Left colon (tissue), 2 donors: ENCODE measurements at places on chromosomes 5 and 9. TPM values are rescaled to one million over a fixed set of nuclear protein-coding genes. Genes with fewer than 3 reads are reported as not detected.

The RPL12 gene
- 837 TPM for total RNA-seq

The AQP7 gene
- 21.0 TPM for total RNA-seq

The CLIC3 gene
- 3.8 TPM for total RNA-seq

The ZNF462 gene
- 33.4 TPM for total RNA-seq

The KCNV2 gene
- total RNA-seq: not detected

The NFIB gene
- 74.7 TPM for total RNA-seq

The XPA gene
- 10.0 TPM for total RNA-seq

The PCDHA12 gene
- 0.08 TPM for total RNA-seq

The SPINK4 gene
- 146 TPM for total RNA-seq

The GFRA3 gene
- total RNA-seq: 1.3 TPM

The IFNA2 gene
- total RNA-seq: not detected

The SARDH gene
- 0.92 TPM for total RNA-seq

The CCNJL gene
- 27.7 TPM for total RNA-seq

The TMEM167A gene
- total RNA-seq: 79.4 TPM

The TAS2R1 gene
- total RNA-seq: not detected

The NHP2 gene
- 56.9 TPM for total RNA-seq

The PNPLA7 gene
- 22.4 TPM for total RNA-seq

DNA sequence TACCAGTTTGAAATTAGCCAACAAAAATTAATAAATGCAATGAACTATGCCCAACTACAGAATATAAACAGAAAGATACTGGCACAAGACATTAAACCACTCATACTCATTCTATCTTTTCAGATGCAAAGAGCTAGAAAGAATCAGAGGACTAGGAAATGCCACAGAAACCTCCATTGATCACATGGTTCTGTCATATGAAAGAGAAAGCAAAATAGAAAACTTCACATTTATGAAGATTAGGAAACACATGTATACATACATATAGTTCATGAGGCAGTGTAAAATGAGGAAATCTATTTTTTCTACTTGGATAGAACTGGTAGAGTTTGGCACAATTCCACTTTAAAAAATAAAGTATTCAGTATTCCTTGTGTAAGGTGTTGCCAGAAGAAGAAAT lies 275.1 kb upstream of the PTGER4 start:
- no peak for DNase-seq

DNA sequence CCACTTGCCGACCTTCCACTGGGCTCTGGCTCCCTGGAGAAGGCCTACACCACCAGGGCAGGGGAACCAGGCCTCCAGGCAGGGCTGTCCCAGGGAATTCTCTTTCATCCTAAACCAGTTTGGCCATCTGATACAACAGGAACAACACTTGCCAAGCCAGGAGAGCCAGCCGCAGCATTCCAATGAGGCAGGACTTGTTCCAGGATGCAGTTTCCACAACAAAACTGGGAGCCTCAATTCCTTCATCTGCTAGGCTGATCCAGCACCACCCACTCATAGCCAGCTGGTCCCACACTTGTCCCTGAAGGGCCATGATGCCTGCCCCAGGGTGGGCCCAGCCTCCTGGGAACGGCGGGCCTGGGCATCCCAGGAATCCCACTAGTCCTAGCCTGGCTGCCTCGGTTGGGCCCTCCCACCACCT lies 26.0 kb downstream of the BICD2 start:
- no peak for DNase-seq

DNA sequence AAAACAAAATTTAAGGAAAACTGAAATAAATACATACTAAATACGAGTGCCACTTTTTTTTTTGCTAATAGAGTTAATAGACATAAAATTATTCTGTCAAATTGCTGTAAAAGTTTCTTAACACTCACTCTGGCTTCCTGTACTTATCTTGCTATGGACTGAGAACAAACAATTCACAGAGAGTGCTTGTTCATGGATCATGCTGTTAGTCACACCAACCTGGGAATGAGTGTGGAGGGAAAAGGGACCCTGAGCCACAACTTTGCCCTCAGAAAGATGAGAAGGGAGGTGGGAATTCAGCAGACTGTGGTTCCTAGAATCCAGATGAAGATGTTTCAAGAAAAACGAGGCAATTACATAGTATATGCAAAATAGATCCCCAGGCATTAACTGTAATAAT lies 246.9 kb downstream of the FBXL7 start:
- DNase-seq: no peak

DNA sequence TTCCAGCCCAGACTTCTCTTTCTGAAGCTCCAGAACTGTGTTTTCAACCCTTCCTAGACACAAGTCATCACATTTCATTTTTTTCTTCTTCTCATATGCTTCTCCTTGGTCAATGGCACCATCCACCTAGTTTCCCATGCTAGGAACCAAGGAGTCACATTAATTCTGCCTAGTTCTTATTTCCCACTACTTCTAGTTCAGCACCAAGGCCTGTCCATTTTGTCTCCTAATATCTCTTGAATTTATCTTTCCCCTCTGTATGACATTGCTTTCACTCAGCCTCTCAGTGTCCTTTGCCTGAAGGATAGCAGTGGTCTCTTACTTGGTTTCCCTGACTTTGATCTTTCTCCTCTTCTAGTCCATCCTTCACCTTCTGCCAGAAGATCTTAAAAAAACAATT lies 38.8 kb downstream of the ARHGEF28 start:
- no peak for DNase-seq

- DNase-seq: no peak
Measured at GRCh38 chr5:159874263-159874662, 42.0 kb upstream of the ADRA1B start.

- no peak for DNase-seq
Measured at GRCh38 chr5:31218978-31219377, 25.5 kb downstream of the CDH6 start.

- DNase-seq: no peak
Measured at GRCh38 chr5:173029499-173029921, 26.6 kb upstream of the CREBRF start.

DNA sequence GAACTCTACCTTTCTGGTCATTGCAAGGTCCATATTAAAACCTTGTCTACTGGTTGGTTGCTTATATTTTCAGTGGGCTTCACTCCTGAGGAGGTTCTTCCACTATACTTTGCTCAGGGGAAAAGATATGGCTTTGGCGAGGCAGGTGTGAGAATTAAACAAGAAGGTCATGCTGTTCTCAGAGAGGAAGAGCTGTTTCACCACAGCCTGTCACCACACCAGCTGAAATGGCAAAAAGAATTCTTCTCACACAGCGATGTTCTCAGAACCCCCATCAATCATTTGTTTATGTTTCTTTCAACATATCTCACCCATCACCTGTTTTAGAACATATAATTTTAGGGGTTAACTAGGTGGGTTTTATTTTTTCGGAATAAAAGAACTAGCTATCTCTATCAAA lies 38.6 kb downstream of the CAPSL start:
- no peak for DNase-seq

DNA sequence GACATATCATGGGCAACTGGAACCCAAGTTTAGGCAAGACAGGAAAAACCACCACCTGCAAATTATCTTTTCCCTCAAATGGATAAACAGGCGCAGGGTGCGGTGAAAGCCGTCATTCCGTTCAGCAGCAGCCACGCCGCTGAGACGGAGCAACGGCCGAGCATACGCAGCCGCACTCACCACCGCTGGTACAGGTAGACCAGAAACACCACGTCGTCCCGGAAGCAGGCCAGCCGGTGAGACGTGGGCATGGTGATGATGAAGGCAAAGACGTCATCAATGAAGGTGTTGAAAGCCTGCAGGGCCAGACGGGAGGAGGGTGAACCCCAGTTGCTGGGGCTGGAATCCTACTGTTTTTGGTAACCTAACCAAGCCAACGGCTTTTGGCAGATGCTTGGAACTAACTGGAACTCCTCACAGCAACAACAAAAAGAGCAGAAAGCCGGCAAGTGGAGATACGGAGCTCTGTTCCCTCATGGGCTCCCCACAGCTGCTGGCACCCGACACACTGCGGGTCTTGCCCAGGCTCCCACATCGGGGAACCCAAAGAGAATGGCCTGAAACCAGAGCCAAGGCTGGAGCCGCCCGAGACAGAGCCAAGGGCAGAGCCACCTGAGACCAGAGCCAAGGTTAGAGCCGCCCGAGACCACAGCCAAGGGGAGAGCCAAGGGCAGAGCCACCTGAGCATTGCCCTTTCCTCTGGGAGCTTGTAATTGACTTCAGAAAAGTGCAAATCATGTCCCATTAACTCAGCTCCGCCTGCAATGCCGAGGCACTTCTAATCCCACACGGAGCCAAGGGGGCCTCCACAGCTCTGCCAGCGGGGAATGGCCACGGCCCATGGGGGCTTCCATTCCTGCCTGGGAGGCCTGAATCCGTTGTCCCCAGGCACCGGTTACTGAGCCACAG lies 24.2 kb downstream of the CLPTM1L start:
- no peak for DNase-seq

DNA sequence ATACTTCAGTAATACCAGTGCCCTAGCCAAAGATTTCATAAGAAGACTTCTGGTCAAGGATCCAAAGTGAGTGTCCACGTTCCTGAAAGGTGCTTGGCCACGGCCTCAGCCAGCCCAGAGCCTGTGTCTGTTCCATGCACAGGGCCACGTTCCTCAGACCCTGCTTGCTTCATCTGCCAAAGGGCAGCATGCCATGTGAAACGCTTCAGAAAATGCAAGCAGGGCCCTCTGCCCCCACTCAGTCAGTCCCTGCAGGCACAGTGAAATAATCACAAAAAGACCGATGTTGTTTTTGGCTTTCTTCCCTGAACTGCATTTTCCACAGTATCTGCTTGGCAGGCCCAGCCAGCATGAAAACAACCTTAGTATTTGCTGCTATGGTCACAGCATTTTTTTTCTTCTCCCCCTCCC lies 85.5 kb upstream of the CTSL start:
- DNase-seq: no peak

- no peak for DNase-seq
Measured at GRCh38 chr5:150402901-150403342, 9.8 kb downstream of the CD74 start.

DNA sequence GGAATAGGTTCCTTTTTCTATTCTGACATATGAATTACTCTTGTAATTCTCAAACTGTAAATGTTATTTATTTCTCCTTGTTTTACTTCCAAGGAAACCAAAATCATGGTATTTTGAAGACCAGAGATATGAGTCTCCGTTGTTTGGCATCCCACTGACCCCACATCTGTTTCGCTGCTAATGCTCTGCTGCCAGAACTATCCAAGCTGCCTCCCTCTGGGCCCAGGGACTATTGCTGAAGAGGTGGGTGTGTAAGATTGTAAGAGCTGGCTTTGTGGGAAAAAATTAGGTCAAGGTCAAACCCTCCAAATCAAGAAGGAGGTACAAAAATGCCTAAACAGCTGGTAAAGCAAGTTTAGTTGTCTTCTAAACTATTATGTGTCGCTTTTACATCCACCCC lies 129.4 kb upstream of the MYO10 start:
- no peak for DNase-seq

GRCh38 chr5:31769530-31769929 lies 130.6 kb downstream of the PDZD2 start:
- no peak for DNase-seq

GRCh38 chr5:127056896-127057295 lies 16.4 kb downstream of the C5orf63 start:
- no peak for DNase-seq

- DNase-seq: no peak
Measured at GRCh38 chr5:134845335-134845851, 375 bp upstream of the C5orf24 start.

- DNase-seq: no peak
Measured at GRCh38 chr5:96901384-96901783, 25.1 kb downstream of the ERAP2 start.

DNA sequence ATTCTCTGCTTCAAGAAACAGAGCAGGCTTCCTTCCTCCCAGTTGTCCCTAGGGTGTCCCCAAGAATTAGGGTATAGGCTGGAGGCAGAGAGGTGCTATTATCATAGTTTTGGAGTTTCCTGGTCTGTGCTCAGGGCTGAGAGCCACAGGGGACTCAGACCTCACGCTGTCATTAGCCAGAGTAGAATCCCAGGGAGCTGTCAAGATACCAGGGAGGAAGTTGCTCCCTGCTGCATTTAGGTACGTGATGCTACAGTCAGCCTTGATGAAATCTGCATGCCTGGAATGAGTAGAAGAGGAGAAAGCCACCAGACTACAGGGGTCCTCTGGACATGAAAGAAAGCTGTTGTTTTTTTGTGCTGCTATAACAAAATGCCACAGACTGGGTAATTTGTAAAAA lies 273.2 kb downstream of the SH3GL2 start:
- no peak for DNase-seq

GRCh38 chr9:121637713-121638220 lies 13.7 kb upstream of the DAB2IP start:
- no peak for DNase-seq

DNA sequence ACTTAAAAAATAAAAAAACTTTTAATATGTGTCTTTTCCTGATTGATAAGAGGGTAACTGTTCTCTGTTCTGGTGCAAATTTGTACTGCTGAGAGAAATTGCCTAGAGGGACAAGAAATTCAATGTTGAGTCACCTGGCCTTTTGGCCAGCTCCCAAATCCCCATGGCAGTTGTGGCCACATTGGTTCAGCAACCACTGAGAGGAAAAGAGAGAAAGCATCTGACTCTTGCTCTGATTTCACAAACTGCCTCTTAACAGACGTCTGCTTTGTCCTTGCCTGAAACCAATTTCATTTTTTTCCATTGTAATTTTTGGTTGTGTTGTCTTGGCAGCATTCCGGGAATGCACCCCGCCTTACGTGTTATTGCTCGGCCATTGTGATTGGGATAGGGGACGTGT lies 42.4 kb downstream of the NTRK2 start:
- DNase-seq: peak; percentile 39

- DNase-seq: no peak
Measured at GRCh38 chr5:132684922-132685720, 11.3 kb downstream of the IL4 start.

- DNase-seq: no peak
Measured at GRCh38 chr9:71223953-71224538, 102.6 kb upstream of the TRPM3 start.

DNA sequence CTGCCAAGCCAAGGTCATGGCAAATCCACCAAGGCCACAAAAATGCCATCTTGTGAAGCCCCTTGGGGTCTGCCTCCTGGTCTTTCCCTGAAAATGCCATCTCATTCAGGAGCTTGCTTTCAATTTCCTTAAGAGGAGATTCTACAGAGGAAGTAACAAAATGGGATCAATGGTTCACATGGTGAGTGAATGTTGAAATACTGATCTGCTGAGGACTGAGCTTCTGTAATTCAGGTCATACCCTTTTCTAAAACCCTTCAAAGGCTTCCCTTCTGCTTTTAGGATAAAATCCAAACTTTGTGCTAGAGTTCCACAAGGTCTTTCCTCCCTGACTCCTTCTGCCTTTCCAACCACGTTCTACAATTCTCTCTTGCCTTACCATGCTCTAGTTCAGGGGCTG lies 24.7 kb upstream of the NR3C1 start:
- DNase-seq: no peak
